EH (cell line): ENCODE measurements at places on chromosomes 5 and 9.
A peak's percentile ranks its signal among the peaks of the same experiment; 100 is the strongest.

DNA sequence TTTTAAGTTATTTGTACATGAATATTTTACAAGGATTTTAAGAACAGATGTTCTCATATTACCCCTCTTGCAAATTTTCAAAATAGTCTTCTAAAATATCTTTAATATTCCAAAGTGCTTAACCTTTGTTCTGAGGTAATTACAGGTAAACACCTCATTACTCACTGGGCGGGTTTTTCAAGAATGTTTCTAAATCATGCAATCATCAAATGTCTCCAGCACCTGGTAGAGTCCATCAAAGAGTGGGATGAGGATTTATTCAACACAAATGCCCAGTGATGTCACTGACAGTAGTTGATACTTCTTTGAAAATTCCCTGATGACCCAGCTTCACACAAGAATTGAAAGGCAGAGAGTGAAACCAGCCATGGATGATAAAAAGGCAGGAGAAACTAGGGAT is 114.4 kb downstream of the SEC61B start:
- no peak for DNase-seq

DNA sequence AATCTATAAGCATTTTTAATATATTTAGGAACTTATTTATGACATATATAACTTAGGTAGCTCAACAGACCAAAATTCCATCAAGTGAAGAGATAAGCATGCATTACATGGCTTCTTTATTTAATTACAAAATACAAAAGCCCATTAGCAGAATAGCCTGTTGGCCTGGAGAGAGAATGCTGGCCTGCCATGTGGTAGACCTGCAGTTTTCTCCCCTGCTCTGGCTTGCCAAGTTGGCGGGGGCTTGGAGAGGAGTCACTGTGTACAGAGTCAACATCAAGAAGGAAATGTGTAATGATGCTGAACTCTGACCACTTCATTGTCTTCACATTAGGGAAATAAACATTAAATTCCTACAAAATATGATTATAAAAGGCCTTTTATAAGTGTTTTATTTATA is 69.8 kb upstream of the CNTLN start:
- DNase-seq, result no peak

GRCh38 chr5:76038212-76038611 is 45.0 kb upstream of the SV2C start:
- no peak for DNase-seq

DNA sequence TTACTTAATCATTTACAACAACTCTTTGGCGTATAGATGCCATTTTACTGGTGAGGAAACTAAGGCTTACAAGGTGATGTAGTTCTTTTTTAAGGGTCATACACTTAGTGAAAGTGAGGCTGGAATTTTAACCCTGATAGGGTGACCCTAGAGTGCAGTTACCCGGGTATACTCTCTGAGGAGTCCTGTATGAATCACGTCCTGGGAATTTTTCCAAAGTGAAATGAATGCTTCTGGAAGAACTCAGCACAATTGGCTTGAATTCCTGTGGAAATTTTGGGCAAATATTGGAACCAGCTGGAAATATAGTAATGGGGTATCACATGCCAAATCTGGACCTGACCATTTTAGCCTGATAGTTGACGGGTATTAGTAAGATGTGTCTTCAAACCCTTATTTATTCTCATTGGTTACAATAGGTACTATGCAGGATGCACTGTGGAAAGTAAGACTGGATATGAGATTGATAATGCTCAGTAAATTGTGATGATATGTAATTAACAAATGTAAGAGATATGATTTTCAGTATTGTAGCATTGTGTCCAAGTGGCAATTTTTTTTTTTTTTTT is 14.8 kb downstream of the SUB1 start:
- peak; percentile 94 for DNase-seq

GRCh38 chr5:144135113-144135762 is 35.2 kb downstream of the YIPF5 start:
- no peak for DNase-seq

DNA sequence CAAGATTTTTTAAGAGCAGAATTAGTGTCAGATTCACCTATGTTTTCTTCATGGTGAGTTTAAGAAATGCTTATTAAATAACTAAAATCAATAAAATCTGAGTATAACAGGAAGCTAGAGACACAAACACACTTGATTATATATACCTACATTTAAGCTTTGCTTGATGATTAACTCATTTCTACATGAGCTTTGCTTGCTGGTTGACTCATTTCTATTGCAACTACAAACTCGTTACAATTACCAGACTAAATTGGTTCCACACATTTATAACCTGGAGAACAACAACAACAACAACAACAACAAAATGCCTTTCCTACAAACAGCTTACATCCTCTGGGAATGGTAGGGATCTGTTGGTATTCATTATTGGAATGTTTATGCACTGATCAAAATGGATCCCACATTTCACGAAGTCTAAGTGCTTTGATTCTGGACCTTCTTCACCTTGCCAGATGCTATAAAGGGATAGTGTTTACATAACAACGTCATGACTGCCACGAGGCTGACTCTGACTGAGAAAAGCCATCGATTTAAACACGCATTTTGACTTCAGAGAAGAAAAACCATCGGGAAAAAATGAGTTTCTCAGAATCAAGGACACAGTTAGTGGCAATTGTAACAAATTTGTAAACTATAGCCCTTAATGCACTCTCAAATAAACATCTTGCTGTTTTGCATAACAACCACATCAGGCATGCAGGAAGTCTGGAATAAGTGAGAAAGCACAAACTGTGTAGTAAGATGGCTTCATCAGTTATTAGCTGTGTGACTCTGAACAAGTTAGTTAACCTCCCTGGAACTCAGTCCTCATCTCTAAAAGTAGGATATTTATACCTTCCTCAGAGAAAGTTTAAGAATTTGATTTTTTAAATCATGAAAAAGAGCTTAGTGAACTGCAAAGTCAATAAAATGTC is 49.8 kb downstream of the RASEF start:
- peak; percentile 50 for DNase-seq

GRCh38 chr5:11248966-11249365 is 487.9 kb upstream of the DAP start:
- no peak for DNase-seq

- DNase-seq, result no peak
Measured at GRCh38 chr9:119758241-119758640, 389.0 kb upstream of the BRINP1 start.

- DNase-seq, result peak; percentile 88
Measured at GRCh38 chr5:147530530-147531389, 20.9 kb upstream of the DPYSL3 start.
